ENCODE measurements at places on chromosomes 7 and 10. TPM values are rescaled to one million over a fixed set of nuclear protein-coding genes. Genes with fewer than 3 reads are reported as not detected.

DNA sequence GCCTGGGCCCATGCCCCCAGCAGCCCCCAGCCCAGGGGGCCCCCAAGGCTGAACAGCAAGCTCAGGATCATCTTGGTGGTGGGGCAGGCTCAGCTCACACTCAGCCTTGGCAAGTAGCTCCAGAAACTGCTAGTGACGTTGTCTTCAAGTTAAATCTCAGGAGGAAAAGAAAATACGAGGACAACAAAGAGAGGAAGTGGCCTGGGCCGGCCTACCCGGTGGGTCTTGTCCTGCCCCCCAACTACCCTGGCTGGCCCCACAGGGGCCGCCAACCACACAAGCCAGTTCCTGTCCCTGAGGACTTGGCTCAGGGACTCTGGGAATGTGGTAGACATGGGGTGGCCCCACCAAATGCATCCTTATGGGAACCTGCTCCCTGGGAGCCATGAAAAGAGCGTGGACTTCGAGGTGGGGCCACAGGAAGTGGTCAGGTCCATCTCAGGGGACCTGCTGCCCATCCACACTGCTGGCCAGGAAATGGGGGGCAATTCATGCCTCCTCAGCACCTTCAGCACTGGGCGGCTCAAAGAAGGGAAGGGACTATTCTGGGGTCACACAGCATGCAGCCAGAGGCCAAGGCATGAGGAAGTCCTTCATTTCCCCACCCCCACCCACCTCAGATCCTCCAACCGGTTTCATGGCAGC, at the start of gene MMRN2:
MMRN2 (minus strand) TSS at position 145 of the 645 bp plus-strand sequence; CDS start at position 71, 74 bp downstream.
- no peak for DNase-seq

- no peak for DNase-seq
Observed at GRCh38 chr7:109835577-109835976, 1255.3 kb upstream of the LRRN3 start.

- no peak for DNase-seq
Observed at GRCh38 chr10:103663802-103664201, 170.3 kb downstream of the NEURL1 start.

The LMTK2 gene
- total RNA-seq, result 9.2 TPM

DNA sequence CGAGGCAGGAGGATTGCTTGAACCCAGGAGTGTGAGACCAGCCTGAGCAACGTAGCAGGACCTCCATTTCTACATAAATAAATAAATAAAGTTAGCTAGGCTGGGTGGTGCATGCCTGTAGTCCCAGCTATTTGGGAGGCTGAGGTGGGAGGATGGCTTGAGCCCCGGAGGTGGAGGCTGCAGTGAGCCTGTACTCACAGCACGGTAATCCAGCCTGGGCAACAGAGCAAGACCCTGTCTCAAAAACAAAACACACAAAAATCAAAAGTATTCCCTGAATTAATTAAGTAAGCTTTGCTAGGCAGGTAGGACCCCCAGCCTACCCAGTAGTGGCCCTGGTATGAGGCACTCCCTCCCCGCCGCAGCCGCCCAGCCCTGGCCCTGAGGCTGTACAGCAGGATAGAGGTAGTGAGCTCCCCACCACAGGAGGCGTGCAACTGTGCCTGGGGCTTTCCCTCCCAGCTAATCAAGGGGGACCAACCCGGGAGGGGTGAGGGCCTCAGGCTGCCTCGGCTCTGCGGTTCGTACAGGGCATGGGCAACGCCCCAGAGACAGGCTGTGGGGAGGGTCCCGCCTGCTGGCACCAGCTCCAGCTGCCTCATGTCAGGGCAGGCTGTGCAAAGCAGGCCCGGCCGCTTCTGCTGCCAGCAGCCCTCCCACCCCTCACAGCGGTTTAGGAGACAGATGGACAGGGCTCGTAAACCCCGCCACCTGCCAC, 1.0 kb upstream of the CYP2W1 start:
- no peak for DNase-seq

- no peak for DNase-seq
Observed at GRCh38 chr7:70542750-70543376, 589.1 kb upstream of the GALNT17 start.
